ENCODE measurements at places on chromosomes 16 and 17. TPM values are rescaled to one million over a fixed set of nuclear protein-coding genes. Genes with fewer than 3 reads are reported as not detected.

The ZC3H18 gene
- 15.2 TPM for total RNA-seq

The SPNS3 gene
- total RNA-seq, result 1.1 TPM

The MEOX1 gene
- 17.8 TPM for total RNA-seq

The NDUFB10 gene
- 155 TPM for total RNA-seq

The CDRT15 gene
- total RNA-seq, result not detected

The HBM gene
- 19.6 TPM for total RNA-seq

The BRICD5 gene
- 1.9 TPM for total RNA-seq

The CD300A gene
- 3.0 TPM for total RNA-seq

Measured in tongue (tissue), 3 donors.